Keratinocyte (primary cell): ENCODE measurements at places on chromosomes 12 and 14.

GRCh38 chr12:9619411-9620179, 11.9 kb upstream of the KLRB1 start:
- H3K27me3 ChIP-seq: no peaks in the 10 kb centered on the region
- no peak overlapping the region for H3K4me3 ChIP-seq
- H3K36me3 ChIP-seq: no peaks in the 10 kb centered on the region
- no peak for DNase-seq

- H3K4me1 ChIP-seq: peaks cover 8% of the 10 kb centered on the region
- H3K27ac ChIP-seq: no peak overlapping the region
- DNase-seq: no peak
- H3K36me3 ChIP-seq: no peaks in the 10 kb centered on the region
- no peak overlapping the region for H3K4me3 ChIP-seq
- no peaks in the 10 kb centered on the region for H3K27me3 ChIP-seq
Observed at GRCh38 chr12:110104188-110105094, 19.7 kb upstream of the IFT81 start.

DNA sequence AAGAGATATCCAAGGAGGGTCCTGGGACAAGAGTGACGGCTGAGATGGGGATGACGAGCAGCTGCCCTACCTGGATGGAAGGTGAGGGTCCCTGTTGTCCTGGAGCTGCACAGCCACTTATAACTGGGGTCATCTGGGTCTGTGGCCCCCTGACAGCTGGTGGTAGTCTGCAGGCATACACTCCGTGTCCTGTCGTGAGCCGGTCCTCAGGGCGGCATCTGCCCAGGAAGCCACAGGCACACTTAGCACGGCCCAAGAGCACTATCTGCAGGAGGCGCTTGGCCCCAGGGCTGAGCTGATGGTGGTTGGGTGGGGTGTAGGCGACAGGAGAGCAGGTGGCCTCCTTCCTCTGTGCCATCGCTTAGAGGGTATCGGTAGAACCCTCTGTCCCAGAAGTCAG, 248.1 kb downstream of the CACNA1C start:
- no peak overlapping the region for H3K27ac ChIP-seq
- H3K4me3 ChIP-seq: no peak overlapping the region
- no peak for DNase-seq
- no peaks in the 10 kb centered on the region for H3K36me3 ChIP-seq

GRCh38 chr12:132948146-132949066, 7.7 kb downstream of the ZNF605 start:
- no peaks in the 10 kb centered on the region for H3K27me3 ChIP-seq
- peaks cover 13% of the 10 kb centered on the region for H3K36me3 ChIP-seq
- no peak overlapping the region for H3K27ac ChIP-seq
- DNase-seq: no peak
- H3K4me3 ChIP-seq: no peak overlapping the region
- no peaks in the 10 kb centered on the region for H3K4me1 ChIP-seq

DNA sequence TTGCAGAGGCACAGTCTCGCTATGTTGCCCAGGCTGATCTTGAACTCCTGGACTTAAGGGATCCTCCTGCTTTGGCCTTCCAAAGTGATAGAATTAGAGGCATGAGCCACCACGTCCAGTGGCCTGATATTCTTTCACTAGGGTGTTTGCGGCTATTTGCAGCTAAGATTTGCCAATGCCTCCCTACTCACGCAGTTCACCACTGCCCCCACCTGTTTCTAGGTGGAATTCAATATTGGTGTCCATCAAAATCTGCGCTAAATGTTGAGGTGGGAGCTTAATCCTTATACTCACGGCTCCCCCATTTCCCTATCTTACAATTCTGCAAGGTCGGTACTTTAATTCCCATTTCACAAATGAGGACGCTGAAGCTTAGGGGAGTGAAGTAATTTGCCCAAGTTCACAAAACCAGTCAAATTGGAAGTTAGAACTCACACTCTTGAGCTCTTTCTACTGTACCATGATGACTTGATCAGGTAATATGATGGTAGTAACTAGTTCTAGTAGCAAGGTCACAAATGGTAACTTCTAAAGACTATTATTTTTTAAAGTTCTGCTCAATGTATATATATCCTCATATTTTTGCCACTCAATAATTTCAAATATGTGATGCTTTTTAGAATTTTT, 22.1 kb upstream of the LRRC9 start:
- no peaks in the 10 kb centered on the region for H3K27me3 ChIP-seq
- no peak overlapping the region for H3K27ac ChIP-seq
- H3K36me3 ChIP-seq: no peaks in the 10 kb centered on the region
- no peaks in the 10 kb centered on the region for H3K4me1 ChIP-seq
- no peak overlapping the region for H3K4me3 ChIP-seq

GRCh38 chr14:60482743-60483142, 3.1 kb downstream of the C14orf39 start:
- DNase-seq: no peak
- H3K4me3 ChIP-seq: no peak overlapping the region
